ENCODE measurements at places on chromosomes 13 and 19.

DNA sequence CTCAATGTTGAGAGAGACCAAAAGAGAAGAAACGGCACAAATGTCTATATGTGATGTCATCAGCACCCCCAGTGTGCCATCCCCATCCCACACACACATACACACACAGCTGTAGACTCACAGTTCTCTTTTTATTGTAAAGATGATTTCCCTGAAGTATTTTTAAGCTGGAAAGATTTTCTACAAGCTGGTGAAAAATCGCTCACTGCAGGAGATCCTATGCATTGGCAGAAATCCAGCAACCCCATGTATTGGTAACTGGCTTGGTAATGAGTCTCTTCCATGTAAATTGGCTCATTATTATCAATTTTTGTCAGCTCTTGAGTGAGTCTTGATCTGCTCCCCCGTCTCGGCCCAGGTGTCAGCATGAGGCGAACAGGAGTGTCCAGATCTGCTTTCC is 107.1 kb upstream of the UQCRFS1 start:
- DNase-seq: no peak

DNA sequence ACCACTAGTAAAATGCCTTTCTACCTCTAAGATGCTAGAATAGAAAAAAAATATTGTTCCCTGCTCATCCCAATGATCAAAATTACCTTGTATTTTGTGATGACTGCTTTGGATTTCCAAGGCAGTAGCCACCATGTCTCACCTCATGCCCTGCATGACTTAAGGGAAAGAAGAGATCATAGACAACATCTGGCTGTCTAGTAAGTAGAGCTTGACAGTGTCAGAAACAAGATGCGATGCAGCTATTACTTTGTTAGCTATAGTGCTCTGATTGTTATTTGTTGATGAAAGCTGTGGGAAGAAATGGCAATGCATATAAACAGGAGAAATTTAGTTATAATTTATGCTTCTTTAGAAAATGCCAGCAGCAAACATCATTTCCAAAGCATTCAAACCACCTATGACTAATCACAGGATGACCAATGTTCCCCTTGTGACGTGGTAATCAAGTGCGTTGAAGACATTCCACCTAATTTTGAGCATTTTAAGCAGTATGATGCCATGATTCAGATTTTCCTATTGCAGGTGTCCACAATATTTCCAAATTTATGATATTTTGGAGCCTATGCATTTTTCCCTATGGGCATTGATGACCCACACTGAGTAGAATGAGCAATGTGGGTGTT is 308.3 kb downstream of the KCNRG start:
- DNase-seq: no peak

- no peak for DNase-seq
Measured at GRCh38 chr19:46472592-46472991, 1.2 kb upstream of the PNMA8A start.

DNA sequence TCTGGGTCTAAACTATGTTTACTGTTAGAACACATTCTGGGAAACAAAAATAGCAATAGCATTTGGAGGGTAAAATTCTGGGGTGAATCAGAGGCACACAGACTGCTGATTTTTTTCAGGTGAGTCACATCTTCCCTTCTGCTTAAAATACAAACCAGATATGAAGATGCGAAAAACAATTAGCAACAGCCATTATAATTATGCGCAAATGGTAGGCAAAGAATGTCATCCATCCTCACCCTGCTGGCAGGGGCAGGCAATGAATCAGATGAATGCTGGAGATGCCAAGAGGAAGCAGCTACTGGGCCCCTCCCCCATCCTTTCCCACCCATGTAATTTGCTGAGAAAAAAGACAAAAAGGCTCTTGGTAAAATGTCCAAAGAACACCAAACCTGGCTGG is 282.9 kb downstream of the KLF5 start:
- DNase-seq: no peak

- DNase-seq: no peak
Measured at GRCh38 chr19:15231271-15231670, 977 bp downstream of the EPHX3 start.

- DNase-seq: no peak
Measured at GRCh38 chr13:113792886-113793717, 34.1 kb downstream of the TMEM255B start.

DNA sequence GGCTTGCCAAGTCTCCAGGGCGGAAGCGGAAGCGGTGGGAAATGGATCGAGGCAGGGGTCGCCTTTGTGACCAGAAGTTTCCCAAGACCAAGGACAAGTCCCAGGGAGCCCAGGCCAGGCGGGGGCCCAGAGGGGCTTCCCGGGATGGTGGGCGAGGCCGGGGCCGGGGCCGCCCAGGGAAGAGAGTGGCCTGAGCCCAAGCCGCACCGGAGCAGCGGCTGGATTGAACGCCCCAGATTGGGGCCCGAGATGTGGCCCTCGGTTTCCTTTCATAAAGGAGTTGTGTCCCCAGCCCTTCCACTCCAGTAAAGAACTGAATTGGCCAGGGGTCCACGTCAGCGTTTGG is 548 bp upstream of the P2RY11 start:
- no peak for DNase-seq

DNA sequence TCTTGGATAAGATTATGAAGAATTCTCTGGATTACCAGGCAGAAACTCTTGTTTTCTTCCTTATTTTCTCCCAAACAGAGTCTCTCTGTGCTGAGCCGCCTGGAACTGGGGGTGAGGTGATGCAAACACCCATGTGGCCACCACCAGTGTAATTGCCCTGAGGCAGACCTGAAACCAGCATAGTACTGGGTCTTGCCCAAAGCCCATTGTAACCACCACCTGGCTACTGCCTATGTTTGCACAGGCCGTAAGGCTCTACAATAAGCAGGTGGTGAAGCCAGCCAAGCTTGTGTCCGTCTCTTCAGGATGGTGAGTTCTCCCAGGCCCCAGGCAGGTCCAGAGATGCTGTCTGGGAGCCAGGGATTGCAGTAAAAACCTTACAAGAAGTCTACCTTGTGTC is 18.9 kb upstream of the KBTBD7 start:
- DNase-seq: no peak

- no peak for DNase-seq
Measured at GRCh38 chr13:99476648-99477047, 24.6 kb upstream of the TM9SF2 start.

GRCh38 chr19:47448360-47448727 is 23.3 kb downstream of the SLC8A2 start:
- no peak for DNase-seq
